Activated CD4-positive, alpha-beta T cell treated with anti-CD3 and anti-CD28 coated beads for 1 hour (primary cell): ENCODE measurements at places on chromosomes 2 and 18.

DNA sequence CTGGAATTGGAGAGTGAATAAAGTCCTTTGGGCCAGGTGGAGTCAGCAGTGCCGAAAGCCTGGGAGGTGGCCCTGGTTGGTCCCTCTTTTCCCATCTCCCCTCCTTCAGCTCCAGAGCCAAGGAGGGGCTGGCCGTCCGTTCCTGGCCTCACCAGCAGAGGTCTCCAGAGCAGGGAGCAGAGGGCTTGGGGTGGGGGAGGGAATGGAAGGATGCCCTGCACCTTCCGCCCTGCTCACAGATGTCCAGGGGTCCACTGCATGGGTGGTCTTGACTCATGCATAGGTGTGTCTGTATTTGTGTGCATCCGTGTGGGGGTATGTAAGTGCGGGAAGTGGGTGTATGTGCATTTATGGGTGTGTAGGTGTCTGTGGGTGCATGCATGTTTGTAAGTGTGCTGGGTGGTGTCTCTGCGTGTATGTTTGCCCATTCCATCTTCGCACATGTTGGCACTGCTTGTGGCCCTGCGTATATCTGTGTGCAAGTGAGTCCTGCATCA is 201.8 kb downstream of the ZFP36L2 start:
- no peak for DNase-seq

- no peak for DNase-seq
These were observed 78.1 kb downstream of the TWIST2 start for GRCh38 chr2:238925816-238926521.

GRCh38 chr18:41618147-41618546 is 336.9 kb upstream of the PIK3C3 start:
- no peak for DNase-seq

DNA sequence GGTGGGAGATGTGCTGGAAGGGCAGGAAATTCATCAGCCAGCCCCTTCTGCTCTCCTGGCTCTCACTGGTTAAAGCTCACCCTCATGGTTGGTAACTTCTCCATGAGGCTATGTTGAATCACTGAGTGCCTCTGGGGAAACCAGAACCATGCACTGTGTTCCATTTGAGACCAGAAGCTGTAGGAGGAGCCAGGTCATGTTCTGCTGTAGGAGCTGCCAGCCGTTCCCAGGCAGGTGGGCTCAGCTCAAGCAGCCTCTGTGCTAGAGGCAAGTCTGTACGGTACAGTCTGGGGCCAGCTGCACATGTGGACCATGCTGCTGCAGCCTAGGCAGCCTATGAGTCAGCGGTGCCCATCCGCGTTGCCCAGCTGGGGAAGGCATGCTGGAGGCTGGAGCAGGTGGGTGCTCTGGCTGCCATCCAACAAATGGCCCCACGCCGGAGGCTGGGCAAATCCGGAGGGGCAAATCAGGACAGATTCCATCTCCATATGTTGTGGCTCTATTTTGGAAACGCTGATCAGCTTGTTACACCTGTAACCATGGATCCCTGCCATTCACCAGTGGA is 22.0 kb upstream of the KCNF1 start:
- no peak for DNase-seq

DNA sequence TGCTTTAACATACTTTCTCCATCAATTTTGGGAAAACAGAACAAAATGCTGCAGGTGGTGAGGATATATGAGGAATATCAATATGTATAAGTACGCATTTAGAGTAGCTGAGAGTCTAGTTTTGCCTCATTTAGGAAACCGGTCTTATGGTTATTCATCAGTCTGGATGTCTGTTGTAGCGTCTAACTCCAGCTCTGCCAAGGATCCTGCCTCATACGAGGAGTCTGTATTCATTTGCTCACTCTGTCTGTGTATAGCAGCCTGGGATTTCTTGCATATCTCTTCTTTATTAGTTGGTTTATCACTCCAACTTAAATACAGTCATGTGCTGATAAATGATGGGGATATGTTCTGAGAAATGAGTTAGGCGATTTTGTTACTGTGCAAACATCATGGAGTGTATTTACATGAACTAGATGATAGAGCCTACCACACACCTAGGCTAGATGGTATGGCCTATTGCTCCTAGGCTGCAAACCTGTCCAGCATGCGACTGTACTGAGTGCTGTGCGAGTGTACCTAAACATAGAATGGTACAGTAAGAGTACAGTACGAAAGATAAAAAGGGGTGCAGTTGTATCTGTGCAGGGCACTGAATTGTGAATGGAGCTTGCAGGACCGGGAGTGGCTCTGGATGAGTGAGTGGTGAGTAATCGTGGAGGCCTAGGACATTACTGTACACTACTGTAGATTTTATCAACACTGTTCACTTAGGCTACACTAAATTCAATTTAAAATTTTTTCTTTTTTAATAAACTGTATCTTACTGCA is 148.1 kb downstream of the ZNF407 start:
- no peak for DNase-seq

DNA sequence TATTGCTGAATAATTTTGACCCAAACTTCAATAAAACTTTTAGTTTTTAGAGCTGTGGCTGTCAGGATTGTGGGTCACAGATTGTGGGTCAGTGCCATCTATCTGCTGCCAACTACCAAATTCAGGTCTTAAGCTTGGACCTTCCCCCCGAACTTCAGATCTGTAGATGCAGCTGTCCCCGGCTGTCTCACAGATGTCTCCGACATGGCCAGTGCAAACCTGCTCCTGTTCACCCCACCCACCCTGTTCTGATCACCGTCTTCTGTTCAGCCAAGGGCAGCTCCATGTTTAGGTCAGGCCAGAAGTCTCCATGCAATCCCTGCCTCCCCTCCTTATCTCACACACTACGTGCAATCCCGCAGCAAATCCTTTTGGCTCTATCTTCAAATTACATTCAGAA is 175.0 kb downstream of the PRKCE start:
- DNase-seq: no peak

DNA sequence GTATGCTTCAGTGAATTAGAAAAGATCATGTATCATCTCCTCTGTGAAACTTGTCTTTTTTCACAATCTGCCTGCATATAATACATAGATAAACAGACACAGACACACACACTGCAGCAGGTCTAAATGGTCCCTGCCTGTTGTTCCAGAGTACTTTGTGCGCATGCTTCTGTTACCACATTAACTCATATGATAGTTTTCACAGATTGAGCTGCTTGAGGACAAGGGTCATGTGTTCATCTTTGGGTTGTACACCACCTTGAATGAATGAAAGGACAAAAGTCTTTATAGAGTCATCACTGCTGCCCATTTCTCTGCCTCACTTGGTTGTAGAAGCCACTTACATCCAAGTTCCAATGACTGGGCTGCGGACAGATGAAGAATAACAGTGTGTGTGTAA is 72.7 kb upstream of the GLS start:
- DNase-seq: no peak

DNA sequence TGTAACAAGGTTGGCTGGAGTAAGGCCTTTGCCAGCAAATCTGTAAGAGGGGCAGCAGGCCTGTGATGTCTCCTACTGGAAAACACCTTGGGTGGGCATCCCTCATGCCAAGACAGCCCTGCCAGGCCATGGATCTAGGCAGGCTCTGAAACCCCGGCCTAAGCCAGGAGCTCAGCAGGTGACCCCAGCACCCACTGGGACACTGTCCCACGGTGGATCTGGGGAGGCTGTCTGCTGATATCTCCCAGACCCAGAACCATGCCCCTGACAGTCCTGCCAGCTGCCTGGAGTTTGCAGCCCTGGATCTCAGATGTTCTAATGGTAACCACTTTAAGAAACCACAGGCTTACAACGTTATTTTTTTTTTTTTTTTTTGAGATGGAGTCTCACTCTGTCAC is 117.7 kb downstream of the ZNF516 start:
- no peak for DNase-seq

DNA sequence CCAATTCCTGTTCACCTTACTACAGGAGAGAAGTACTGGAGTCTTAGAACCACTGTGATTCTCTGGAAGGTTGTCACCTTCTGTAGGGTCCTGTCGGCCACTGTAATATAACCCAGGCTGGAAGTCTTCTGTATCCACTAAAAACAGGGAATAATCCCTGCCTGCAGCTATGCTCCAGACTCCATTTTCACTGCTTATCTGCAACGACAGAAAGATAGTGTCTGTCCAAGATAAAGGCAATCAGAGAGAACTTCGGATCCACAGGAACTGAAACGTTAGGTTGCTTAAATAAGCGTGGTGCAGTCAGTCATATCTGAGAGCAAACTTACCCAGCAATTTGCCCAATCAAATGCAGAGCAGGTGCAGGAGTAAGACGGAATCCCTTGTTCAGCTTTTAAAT is 34.2 kb downstream of the ALS2 start:
- no peak for DNase-seq

- no peak for DNase-seq
These were observed 34.0 kb upstream of the MREG start for GRCh38 chr2:216047397-216047796.

- peak; percentile 99 for DNase-seq
These were observed at the start of gene ATP9B for GRCh38 chr18:79068937-79069716. TSS of gene ATP9B (plus strand) at chr18:79069394. CDS start at chr18:79069411, 17 bp downstream.

GRCh38 chr2:70501215-70501614 is 52.4 kb downstream of the TGFA start:
- DNase-seq: no peak

GRCh38 chr2:235061656-235062055 is 109.8 kb downstream of the SH3BP4 start:
- no peak for DNase-seq

DNA sequence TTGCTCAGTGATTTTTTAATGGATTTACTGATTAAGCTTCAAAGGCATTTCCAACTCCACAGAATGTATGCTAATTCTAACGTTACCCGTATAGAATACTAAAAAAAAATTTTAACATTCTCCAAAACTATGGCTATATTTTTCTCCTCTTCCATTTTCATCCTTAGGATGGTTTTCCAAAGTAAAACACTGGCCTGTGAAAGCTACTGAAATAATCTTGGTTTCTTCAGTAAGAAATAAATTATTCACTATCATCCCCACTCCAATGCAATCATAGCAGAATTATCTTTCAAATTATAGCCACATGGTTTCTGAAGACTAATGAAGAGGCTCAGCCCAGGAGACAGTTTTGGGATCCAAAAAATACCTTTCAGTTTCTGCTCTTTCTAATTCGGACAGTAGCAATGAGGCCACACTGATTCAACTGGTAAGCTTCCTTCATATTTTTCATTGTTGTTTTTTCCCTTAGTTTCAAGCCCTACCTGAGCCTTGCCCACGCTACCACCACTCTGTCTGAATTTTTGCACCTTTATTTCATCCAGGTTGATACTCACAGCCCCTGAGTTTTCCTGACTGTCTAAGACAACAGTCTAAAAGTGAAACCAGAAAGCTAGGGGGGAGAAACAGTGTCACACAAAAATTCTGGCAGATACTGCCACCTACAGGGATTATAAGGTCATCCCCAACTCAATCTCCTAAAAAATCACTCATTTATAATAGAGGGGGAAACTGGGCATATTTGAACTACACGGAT is 887.9 kb downstream of the NRXN1 start:
- no peak for DNase-seq

- DNase-seq: no peak
These were observed 74.7 kb downstream of the HNRNPLL start for GRCh38 chr2:38528008-38528442.

- DNase-seq: no peak
These were observed 137.8 kb upstream of the SP5 start for GRCh38 chr2:170577356-170577755.

GRCh38 chr2:173191601-173192000 is 116.0 kb downstream of the MAP3K20 start:
- no peak for DNase-seq

DNA sequence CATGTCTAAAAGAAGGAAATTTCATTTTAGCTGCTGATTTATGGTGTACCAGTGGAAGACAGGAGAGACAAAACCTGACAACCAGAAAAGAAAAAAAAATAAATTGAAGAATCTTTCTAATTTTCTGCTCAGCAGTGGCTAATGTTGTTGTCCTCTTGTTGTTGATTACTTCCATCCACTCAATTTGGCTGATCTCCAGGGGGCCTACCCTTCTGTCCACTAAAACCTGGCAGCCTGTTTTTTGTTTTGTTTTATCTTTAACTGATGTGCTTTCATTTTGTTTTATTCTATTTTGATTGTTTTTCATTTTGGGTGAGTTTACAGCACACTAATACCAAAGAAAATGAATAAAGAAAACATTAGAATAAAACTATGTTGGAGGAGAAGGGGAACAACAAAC is 27.4 kb downstream of the TFPI start:
- DNase-seq: no peak

DNA sequence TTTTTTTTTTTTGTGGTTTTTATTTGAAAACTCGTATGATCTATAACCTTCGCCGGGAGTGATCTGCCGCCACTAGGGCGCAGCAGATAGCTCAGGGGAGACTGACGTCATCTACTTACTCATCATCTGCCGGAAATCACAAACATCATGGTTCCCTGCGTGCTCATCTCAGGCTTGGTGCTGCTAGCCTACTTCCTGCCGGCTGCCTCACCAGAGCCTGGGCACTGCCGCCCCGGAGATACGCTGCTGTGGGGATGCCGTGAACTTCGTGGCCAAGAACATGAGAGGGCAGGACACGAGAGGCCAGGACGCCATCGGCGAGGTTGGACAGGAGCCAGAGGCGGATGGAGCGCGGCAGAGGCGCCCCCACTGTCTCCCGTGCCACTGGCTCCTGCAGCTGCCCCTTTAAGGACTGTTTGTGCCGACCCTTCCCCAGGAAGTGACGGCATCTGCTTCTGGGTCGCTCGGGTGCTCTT is 68.8 kb downstream of the DOK6 start:
- no peak for DNase-seq

DNA sequence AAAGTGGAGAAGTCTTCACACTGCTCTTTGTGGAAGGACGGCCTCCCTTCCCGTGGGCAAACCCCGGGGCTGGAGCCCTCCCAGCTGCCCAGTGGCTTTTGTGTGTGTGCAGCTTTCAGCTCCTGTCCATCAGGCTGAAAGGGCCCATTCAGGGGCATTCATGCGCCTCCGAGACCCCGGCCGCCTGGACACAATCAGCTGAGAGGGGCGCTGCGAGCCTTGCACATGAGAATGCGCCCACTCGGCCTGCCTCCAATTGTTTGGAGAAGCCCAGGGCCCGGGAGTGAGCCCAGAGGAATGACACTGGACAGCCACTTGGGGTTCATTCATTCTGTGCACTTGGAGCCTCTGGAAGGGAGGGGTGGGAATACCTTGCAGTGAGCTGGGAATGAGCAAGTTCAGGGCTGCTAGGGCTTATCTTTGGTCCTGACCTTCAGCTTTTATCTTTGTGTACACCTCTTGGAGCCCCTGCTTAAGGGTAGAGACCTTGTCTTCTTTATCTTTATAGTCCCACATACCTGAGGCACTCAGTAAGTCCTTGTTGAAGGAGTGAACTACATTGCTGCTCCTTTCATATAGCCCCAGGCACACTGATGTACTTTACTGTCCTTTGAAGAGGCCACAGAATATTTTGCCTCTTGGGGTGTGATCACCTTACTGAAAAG is 56.5 kb downstream of the TCF7L1 start:
- DNase-seq: no peak

- no peak for DNase-seq
These were observed 72.9 kb downstream of the PRKCE start for GRCh38 chr2:45724335-45724734.

GRCh38 chr2:219173176-219173575 is 3.3 kb upstream of the SLC23A3 start:
- DNase-seq: no peak

- no peak for DNase-seq
These were observed 27.7 kb upstream of the SEMA4C start for GRCh38 chr2:96897491-96898134.
